NCI-H524 (cell line): ENCODE measurements at places on chromosomes 4 and X.

DNA sequence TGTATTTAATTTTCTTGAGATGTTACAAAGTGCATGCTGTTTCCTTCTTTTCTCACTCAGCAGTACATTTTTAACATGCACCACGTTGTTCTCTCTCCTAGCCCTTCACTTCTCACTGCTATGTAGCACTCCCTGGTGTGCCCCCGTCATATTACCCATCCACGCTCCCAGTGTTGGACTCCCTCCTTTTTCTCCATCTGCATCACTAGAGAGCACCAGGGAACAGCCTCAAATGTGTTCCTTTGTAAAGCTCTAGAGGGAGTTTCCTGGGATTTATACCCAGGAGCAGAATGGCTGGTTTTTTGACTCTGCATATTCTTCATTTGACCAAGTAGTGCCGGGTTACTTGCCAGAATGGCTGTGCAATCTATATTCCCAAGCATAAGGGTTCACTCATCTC is 240.3 kb upstream of the ANXA3 start:
- DNase-seq, result no peak

DNA sequence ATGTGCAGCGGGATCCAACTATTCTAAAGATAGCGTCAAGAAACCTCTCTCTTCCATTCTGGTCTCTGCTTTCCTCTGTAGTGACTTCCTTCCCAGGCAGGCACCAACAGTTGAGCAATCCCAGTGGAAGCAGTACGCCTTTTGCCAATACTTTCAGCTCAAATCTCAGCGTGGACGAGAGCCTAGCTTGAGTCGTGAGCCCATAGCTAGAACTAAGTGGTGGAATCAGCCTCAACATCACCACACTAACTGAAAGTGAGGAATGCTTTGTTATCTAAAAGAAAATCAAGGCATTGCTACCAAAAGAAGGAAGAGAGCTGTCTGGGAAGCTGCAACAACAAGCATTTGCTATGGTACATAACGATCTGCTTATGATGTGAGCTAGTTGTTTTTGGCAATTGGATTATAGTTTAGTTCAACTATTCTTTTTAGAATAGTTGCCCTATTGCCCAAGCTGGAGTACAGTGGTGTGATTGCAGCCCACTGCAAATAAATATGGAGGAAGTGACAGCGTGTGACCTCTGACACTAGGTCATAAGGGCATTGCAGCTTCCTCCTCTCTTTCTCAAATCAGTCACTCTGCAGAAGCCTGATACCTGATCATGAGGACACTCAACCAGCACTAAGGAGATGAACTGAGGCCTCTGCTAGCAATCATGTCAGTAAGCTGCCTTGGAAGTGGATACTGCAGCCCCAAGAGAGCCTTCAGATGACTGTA is 24.7 kb upstream of the FRYL start:
- no peak for DNase-seq

GRCh38 chrX:9885150-9885549 is 82.0 kb upstream of the CLDN34 start:
- peak; percentile 56 for DNase-seq

DNA sequence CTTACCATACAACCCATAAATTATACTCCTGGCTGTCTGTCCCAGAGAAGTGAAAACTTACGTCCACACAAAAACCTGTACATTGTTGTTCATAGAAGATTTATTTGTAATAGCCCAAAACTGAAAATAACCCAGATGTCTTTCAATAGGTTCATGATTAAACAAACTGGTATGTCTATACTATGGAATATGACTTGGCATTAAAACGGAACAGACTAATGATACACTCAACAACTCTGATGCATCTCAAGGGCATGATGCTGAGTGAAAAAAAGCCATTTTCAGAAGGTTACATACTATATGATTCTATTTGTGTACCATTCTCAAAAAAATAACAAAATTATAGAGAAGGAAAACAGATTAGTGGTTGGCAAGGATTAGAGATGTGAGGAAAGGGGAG is 11.6 kb upstream of the MND1 start:
- no peak for DNase-seq

GRCh38 chr4:120692964-120693363 is 229.6 kb downstream of the PRDM5 start:
- no peak for DNase-seq

- DNase-seq, result no peak
These were observed 97.2 kb upstream of the ACSL4 start for GRCh38 chrX:109830157-109830703.

- no peak for DNase-seq
These were observed 119.7 kb downstream of the TEX13C start for GRCh38 chrX:125439194-125439849.

GRCh38 chr4:79087071-79087470 is 147.8 kb upstream of the PAQR3 start:
- no peak for DNase-seq
